Skin of body (tissue), 3 donors: ENCODE measurements at places on chromosomes 3 and 15. TPM values are rescaled to one million over a fixed set of nuclear protein-coding genes. Genes with fewer than 3 reads are reported as not detected.

The C3orf49 gene
- total RNA-seq: not detected

The MESP2 gene
- 0.30 TPM for total RNA-seq

The SYNM gene
- 22.0 TPM for total RNA-seq

The MUC20 gene
- 2.5 TPM for total RNA-seq

The NT5DC2 gene
- 32.7 TPM for total RNA-seq

The ITPR1 gene
- total RNA-seq: 30.4 TPM

The SPESP1 gene
- 0.99 TPM for total RNA-seq

The WDR72 gene
- total RNA-seq: 0.69 TPM

The FOXL2 gene
- total RNA-seq: 0.30 TPM

The NR1I2 gene
- 0.10 TPM for total RNA-seq

The GPR171 gene
- total RNA-seq: 0.39 TPM

The AVEN gene
- 7.4 TPM for total RNA-seq

The TMPRSS7 gene
- not detected for total RNA-seq

The GASK1A gene
- 16.5 TPM for total RNA-seq

The CADM2 gene
- 2.5 TPM for total RNA-seq

The MCF2L2 gene
- total RNA-seq: 0.89 TPM

The POTEB gene
- total RNA-seq: not detected

The AHSG gene
- not detected for total RNA-seq

The MUC4 gene
- 0.30 TPM for total RNA-seq

The SEMA7A gene
- total RNA-seq: 11.7 TPM

The CHRFAM7A gene
- total RNA-seq: 1.4 TPM

The PCCB gene
- 23.9 TPM for total RNA-seq

The EPHB1 gene
- 5.0 TPM for total RNA-seq

The P2RY13 gene
- 3.0 TPM for total RNA-seq

The OXSM gene
- 8.5 TPM for total RNA-seq

The MINAR1 gene
- 2.6 TPM for total RNA-seq

The ARIH2 gene
- 63.3 TPM for total RNA-seq

The SPATA12 gene
- total RNA-seq: 0.10 TPM

The GABRG3 gene
- total RNA-seq: 0.89 TPM

The NCKIPSD gene
- total RNA-seq: 10.1 TPM

The HIGD2B gene
- not detected for total RNA-seq

The ARGFX gene
- not detected for total RNA-seq

The IL17RB gene
- total RNA-seq: 1.4 TPM

The FSIP1 gene
- 0.89 TPM for total RNA-seq

The CDHR4 gene
- not detected for total RNA-seq

The ARL6 gene
- total RNA-seq: 10.7 TPM

The CLASP2 gene
- 90.6 TPM for total RNA-seq

The TPRG1 gene
- total RNA-seq: 9.6 TPM

The WDR93 gene
- 0.20 TPM for total RNA-seq

The GOLGA6D gene
- 0.30 TPM for total RNA-seq

The CP gene
- total RNA-seq: 1.1 TPM

The CHRNA7 gene
- 1.6 TPM for total RNA-seq

The FRG2C gene
- not detected for total RNA-seq

The GABRA5 gene
- total RNA-seq: 0.39 TPM

The SLC28A1 gene
- not detected for total RNA-seq

The SLC28A2 gene
- not detected for total RNA-seq

The SECISBP2L gene
- total RNA-seq: 65.8 TPM

The HRG gene
- not detected for total RNA-seq

The WNT5A gene
- total RNA-seq: 28.8 TPM

The NME9 gene
- total RNA-seq: not detected

The KLHL6 gene
- total RNA-seq: 3.1 TPM

The SH3GL3 gene
- total RNA-seq: 9.5 TPM

The ARHGEF26 gene
- 13.8 TPM for total RNA-seq

The LRRN1 gene
- 20.9 TPM for total RNA-seq

The ZFAND6 gene
- total RNA-seq: 120 TPM

The ITIH1 gene
- 1.3 TPM for total RNA-seq

The C3orf62 gene
- total RNA-seq: 2.7 TPM

The GOLGA8J gene
- total RNA-seq: 0.30 TPM

The SV2B gene
- total RNA-seq: 1.5 TPM
